Smooth muscle cell of the pulmonary artery (primary cell): ENCODE measurements at places on chromosomes 16 and 17. TPM values are rescaled to one million over a fixed set of nuclear protein-coding genes. Genes with fewer than 3 reads are reported as not detected.

WIPI1 gene
- 114 and 145 TPM in 2 replicates for total RNA-seq

HAP1 gene
- under 0.01 and 0.07 TPM in 2 replicates for total RNA-seq

C16orf86 gene
- 2.7 and 3.3 TPM in 2 replicates for total RNA-seq

SPATA32 gene
- not detected in 2 replicates for total RNA-seq

VMO1 gene
- 0.33 TPM in 2 replicates for total RNA-seq

TSPAN10 gene
- 3.6 TPM in 2 replicates for total RNA-seq

PRAC1 gene
- not detected in 2 replicates for total RNA-seq

YBX2 gene
- 0.07 TPM in 1 of 2 replicates, not detected in the other for total RNA-seq

MVD gene
- total RNA-seq, result 52.5 and 77.8 TPM in 2 replicates

GGT6 gene
- not detected in 2 replicates for total RNA-seq

TMEM100 gene
- total RNA-seq, result 0.07 and 3.1 TPM in 2 replicates

CD300LF gene
- total RNA-seq, result not detected in 2 replicates

ATP2C2 gene
- not detected in 2 replicates for total RNA-seq

FOXO3B gene
- total RNA-seq, result 4.5 and 7.0 TPM in 2 replicates

PPP1R27 gene
- total RNA-seq, result not detected in 2 replicates

IGSF6 gene
- total RNA-seq, result not detected in 2 replicates

CDH8 gene
- total RNA-seq, result 0.10 and 0.13 TPM in 2 replicates

GNG13 gene
- not detected in 2 replicates for total RNA-seq

SPNS2 gene
- total RNA-seq, result 0.13 and 0.40 TPM in 2 replicates

LITAF gene
- total RNA-seq, result 32.1 and 41.5 TPM in 2 replicates

TPSAB1 gene
- total RNA-seq, result not detected in 2 replicates

HYDIN gene
- 0.23 and 0.46 TPM in 2 replicates for total RNA-seq

SPEM2 gene
- not detected in 2 replicates for total RNA-seq

BRIP1 gene
- 1.7 and 3.2 TPM in 2 replicates for total RNA-seq

HOXB5 gene
- total RNA-seq, result 0.20 and 0.50 TPM in 2 replicates

IRX5 gene
- total RNA-seq, result 0.43 and 0.98 TPM in 2 replicates

LGALS9B gene
- not detected in 2 replicates for total RNA-seq

SRL gene
- total RNA-seq, result 0.13 TPM in 1 of 2 replicates, not detected in the other

TAOK2 gene
- 57.6 and 60.2 TPM in 2 replicates for total RNA-seq

HSD3B7 gene
- 28.9 and 50.4 TPM in 2 replicates for total RNA-seq

TMIGD1 gene
- not detected in 2 replicates for total RNA-seq

SGCA gene
- 16.6 and 23.8 TPM in 2 replicates for total RNA-seq
